ENCODE measurements at places on chromosomes 7 and 10.

- DNase-seq: no peak
These were observed 17.9 kb upstream of the CLEC2L start for GRCh38 chr7:139505563-139505962.

GRCh38 chr7:142632271-142633134, 116.8 kb upstream of the PRSS1 start:
- DNase-seq: peak; percentile 12

DNA sequence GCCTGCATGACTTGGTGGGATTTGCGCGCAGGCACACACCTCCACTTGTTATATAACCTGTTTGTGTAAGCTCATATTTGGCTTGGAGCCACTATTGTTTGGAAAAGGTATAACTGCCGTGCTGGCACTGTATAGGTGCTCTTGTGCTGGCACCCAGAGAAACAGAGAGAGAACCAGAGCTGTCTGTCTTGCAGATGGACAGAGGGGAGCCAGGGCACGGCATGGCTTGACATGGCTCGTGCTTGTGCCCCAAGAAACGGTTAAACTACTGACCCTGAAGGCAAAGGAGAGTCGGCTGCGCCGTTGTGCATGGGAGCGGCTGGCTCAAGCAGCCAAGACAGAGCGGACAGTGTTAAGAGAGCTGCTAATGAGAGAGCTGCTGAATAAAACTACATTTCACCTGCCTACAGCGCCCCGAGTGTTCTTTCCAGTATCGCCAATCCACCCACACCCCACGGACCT, 23.2 kb downstream of the RAPGEF5 start:
- DNase-seq: no peak

DNA sequence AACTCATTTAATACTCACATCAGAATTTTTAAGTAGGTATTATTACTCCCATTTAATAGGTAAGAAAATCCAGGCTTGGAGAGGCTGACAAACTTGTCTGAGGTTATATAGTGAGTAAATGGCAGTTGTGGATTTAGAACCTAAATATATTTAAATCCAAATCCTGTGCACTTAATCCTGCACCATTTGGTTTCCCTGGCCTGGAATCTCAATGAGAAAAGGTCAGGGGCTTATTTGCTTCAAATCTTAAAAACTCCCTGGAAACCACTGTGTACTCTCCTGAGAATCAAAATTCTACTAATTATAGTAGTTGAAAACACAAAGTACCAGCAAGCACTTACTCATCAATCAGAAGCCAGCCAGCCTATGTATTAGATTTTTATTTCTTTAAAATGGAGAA, 97.7 kb downstream of the DNMBP start:
- no peak for DNase-seq

- no peak for DNase-seq
These were observed 753 bp downstream of the CAMK2B start for GRCh38 chr7:44324481-44325200.

DNA sequence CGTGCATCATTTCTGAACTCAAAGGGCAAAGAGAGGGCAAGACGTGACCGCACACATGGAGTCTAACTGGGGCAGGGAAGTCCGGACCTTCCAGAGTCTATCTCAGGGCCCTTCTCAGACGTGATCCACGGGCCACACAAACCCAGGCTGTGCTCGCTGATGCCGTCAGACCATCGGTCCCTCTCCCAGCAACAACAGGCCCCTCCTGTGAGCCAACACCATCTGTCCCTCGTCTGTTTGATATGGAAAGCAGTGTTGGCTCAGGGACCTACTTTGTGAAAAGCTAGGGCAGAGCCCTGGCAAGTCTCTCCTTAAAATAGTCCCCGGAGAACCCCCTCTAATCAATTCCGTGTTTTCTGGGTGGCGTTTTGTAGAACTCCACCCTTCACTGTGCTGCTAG, 208.8 kb downstream of the TCERG1L start:
- no peak for DNase-seq
